SK-N-DZ (cell line): ENCODE measurements at places on chromosomes 5 and 9.

DNA sequence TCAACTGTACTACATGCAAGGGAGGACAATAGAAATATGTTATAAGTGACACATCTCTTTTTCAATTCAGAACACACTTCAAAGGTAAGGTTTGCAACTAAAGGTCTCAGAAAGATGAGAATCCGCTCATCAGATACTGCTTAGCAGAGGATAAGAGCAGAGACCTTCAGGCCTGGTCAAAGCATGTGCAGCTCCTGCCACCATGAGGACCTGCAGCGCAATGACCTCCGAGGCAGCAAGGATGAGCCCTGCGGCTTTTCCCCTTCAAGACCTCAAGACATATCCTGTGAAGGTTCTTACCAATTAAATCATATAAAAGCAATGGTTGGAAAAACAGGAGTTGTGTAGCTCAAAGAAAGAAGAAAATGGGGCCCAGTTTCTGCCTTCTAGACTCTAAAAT lies 135.8 kb downstream of the TRIM36 start:
- DNase-seq = peak; percentile 40

DNA sequence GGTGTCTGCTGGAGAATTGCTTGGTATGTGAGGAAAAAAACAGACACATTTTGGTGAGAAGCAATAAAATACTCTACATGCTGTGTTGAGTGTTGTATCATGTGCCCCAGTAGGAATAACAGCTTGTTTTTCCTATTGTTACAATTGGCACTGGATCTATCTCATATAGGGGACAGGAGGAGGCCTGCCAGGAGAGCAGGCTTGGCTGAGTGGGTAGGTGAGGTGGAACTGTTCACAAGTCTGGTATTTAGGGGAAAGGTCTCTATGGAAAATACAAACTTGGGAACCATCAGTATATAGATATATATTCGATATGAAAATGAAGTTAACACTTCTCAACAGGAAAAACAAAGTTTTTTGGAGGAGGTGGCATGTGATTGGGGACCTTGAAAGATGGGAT lies 9.5 kb upstream of the SH3TC2 start:
- no peak for DNase-seq

DNA sequence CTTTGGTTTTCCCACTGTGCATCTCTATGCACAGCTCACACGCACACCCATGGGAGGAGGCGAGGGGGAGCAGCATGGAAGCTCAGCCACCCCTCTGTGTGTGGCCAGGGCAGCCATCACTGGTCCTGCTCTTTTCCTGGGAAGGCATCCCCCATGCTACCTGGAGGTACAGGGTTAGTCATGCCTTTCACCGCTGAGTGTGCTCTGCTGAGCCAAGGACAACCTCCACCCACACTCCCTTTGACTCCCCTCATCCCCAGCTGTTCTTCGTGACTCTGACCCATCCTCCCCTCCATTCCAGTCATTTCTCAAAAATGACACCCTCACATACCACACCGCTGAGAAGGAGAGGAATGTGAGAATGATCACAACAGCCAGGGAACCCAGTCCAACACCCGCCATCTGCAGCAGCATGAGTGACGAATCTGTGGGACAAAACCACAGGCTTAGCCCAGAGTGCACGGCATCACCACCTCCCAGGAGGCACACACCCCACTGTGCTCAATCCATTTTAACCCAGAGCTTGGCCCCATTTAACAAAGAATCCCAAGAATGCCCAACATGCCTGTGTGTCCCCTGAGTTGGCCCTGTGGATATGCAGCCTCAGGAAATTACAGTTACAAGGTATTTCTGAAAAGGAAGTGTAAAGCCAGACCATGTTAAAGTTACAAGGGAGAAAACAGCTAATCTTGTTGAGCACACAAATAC lies 133.4 kb downstream of the SUSD1 start:
- DNase-seq = no peak

DNA sequence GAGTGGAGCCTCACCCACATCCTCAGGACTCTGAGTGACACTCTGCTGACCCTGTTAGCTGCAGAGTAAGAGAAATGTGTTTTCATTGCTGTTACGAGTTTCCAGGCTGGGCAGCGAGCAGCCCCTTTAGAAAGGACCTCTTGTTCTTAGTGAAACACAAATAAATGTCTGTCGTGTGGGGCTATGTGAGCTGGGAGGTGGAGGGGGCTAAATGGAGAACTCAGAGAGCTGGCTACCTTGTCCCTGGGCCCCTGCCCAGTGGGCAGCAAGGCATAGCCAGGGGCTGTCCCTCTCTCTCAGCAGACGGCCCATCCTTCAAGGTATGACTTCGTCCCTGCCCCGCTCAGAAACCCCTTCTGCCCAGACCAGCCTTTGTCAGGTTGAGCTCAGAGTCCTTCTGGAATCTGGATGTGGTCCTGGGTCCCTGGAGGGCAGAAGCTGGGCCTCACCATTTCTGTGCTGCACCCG lies 10.2 kb downstream of the DCANP1 start:
- DNase-seq = no peak

DNA sequence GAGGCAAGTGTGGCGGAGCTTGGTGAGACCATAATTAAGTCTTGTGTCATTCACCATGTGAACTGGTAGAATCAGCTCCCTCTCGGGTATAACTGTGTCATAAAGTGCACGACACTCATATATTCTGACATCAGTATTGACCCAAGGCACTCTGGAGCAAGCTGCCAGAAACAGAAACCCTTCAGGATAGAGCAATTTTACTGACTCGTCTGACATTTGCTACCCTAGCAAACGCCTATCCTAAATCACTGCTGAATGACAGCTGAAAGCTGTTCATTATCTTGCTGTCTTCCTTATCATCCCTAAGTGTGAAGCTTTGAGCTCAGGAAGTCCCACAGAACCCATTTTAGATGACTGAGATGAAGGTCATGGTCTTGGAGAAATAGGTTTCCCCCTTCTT lies 27.8 kb downstream of the PTCH1 start:
- no peak for DNase-seq

DNA sequence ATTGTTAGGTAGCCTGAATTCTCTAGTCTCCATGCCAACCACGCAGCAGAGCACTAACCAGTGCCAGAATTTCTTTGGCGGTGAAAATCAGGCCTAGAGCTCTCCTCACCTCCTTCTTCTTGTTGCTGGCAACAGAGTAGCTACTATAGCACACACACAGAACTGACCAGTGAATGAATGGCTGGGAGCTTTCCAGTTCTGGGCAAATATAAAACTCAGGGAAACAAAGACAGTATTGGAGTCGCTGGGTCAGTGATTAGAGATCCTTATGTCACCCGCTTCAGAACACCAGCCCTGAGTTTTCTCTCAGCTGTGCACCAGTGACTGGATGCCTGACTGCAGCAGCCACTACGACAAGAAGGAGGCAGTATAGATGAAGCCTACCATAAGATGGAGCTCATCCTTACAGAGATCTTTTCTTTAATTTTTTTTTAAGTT lies 26.9 kb upstream of the FEM1C start:
- no peak for DNase-seq

GRCh38 chr9:117682955-117683710 lies 21.1 kb upstream of the TLR4 start:
- DNase-seq = no peak

GRCh38 chr9:83005361-83005760 lies 57.6 kb downstream of the RASEF start:
- DNase-seq = no peak

- no peak for DNase-seq
Observed at GRCh38 chr5:109719978-109720377, 30.3 kb downstream of the MAN2A1 start.

DNA sequence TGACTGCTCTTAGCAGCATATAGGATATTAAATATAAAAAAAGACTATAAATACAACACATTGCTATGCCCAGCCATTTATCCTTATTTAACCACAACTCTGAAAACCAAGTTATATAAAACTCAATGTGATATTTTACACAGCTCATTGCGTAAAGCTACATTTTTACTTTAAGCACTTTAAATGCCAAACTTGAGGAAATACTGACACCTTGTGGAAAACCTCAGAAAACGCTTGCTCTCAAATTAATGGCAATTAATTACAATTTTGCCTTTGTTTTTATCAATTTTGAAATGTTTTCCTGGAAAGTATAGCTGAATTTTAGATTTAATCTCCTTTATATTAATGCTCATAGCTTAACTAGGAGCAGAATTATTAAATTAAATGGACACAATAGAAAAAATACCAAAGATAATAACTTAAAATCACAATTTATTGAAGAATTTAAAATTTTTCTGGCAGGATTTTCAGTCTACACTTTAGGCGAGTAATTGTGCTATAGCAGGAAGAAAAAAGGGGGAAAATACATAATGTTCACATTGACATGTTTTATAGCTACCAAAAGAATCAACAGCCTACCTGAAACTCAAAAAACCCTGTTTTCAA lies 25.2 kb upstream of the PLAC8L1 start:
- no peak for DNase-seq

DNA sequence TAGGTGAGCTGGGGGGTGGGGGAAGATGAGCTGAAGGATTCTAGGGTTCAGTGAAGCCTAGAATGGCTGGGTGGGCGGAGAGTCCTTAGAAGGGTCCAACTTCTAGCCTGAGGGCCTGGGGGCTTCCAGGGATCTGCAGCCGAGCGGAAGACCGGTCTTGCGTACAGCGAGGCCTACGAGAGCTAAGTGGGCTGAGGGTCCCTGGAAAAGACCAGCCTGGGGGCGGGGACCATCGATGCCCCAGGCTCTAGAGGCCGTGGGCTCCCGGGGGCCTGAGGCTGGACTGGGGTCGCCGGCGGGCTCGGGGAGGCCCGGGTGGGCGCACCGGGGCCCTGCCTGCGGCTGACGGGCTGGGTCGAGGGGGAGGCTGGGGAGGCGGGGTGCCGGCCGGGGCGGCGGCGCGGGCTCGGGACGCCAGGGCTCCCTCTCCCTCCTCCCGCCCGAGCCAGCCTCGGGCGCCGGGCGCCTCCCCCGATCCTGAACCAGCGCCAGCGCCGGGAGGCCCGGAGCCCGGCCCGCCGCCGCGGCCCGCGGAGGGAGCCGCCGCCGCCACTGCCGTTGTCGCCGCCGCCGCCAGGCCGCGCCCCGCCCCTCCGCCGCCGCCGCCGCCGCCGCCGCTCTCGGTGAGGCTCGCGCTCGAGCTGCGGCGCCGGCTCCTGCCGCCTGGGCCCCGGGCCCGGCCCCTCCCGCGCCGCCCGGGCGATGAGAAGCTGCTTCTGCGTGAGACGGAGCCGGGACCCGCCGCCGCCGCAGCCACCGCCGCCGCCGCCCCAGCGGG lies at the start of gene MVB12B:
TSS of gene MVB12B (plus strand) at position 602 of the 778 bp plus-strand sequence. CDS start at position 703, 101 bp downstream.
- peak; percentile 64 for DNase-seq
